Body of pancreas (tissue), 4 donors: ENCODE measurements at places on chromosomes 1 and 21. TPM values are rescaled to one million over a fixed set of nuclear protein-coding genes. Genes with fewer than 3 reads are reported as not detected.

DNA sequence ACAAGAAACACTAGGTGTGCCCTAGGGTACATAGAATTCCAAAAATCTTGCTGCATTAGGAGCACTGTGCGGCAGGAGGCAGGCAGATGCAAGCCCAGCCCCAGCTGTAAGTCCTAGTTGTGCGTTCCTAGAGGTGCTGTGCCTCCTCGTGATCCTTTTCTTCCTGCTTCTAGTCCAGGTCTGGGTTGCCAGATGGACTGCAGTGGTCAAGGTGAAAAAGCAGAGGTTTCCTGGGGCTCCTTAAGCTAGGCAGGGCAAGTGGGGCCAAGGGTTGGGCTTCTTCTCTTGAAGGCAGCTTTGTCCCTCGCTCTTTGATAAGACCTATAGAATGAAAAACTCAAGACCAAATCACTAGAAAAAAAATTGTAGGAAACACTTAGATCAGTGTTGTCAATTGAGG lies 21.6 kb upstream of the SLC45A3 start:
- no peak for DNase-seq

The OR10Z1 gene
- not detected for total RNA-seq

The OR14I1 gene
- total RNA-seq = not detected

DNA sequence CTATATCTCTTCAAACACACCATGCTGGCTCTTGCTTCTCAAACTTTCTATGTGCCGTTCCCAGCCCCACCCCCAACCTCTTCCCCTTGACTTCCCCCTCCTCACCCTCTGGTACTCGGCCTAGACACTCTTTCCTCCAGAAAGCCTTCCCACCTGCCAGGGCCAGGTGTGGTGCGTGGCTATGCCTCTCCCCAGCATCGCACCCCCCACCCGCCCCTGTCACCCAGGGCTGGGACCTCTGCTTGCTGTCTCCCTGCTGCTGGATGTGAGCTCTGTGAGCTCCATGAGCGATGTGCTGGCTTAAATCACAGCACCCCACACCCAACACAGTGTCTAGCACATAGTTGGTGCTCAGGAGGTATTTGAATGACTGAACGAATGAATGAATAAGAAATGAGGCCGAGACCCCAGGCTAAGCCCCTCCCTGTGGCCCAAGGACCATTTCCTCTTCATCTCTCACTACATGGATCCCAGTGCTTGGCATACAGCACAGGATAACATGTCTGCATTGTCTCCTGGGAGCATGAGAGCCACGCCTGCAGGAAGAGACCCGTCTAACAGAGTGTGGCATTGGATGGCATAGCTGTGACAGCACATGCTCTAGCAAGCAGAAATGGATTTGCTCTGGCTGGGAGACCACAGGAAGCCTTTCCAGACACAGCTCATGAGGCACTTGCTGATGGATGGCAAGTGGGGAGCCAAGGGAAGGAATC lies 19.7 kb downstream of the TNNT2 start:
- no peak for DNase-seq

- DNase-seq = no peak
Observed at GRCh38 chr1:32924881-32925344, 23.7 kb upstream of the TMEM54 start.

DNA sequence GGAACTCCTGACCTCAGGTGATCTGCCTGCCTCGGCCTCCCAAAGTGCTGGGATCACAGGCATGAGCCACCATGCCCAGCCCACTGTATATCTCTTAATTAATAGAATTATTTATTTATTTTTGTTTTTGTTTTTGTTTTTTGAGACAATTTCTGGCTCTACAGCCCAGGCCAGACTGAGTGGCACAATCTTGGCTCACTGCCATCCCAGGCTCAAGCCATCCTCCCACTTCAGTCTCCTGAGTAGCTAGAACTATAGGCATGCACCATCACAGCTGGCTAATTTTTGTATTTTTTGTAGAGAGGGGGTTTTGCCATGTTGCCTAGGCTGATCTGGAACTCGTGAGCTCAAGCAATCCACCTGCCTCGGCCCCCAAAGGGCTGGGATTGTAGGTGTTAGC lies 15.7 kb upstream of the WDTC1 start:
- DNase-seq = no peak

- no peak for DNase-seq
Observed at GRCh38 chr21:38486221-38486620, 12.1 kb downstream of the ERG start.

The SPATA46 gene
- not detected for total RNA-seq

DNA sequence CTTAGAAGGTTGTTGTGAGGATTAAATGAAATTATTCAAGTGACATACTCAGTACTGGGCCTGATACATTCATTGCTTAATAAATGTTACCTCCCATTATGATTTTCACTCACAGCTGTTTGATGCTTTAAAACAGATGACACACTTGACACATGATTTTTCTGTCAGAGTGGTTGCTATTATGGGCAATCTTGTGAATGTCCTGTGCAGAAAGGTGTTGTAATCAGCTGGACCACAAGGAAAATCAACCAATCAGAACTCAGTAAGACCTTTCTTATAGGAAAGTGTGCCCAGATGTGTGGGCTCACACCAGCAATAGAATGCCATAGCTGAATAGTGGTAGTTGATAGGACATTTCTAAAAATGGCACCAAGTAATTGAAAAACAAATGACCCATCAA lies 23.5 kb downstream of the GJA5 start:
- DNase-seq = no peak

GRCh38 chr21:39120876-39121599 lies 62.2 kb downstream of the PSMG1 start:
- no peak for DNase-seq

- DNase-seq = no peak
Observed at GRCh38 chr1:200292699-200293098, 117.1 kb downstream of the ZNF281 start.
